Stimulated activated CD8-positive, alpha-beta memory T cell treated with anti-CD3 and anti-CD28 coated beads, Interleukin-2, amount 100 ng/mL, for 1 hour (primary cell): ENCODE measurements at places on chromosomes 3 and 15.

- DNase-seq: no peak
These were observed 7.7 kb upstream of the LMAN1L start for GRCh38 chr15:74804935-74805334.

GRCh38 chr15:44790215-44790614 lies 53.9 kb downstream of the TRIM69 start:
- no peak for DNase-seq

- no peak for DNase-seq
These were observed 55.5 kb downstream of the RGMA start for GRCh38 chr15:93033434-93034045.

- no peak for DNase-seq
These were observed 295.6 kb downstream of the LRTM1 start for GRCh38 chr3:54632326-54632665.

DNA sequence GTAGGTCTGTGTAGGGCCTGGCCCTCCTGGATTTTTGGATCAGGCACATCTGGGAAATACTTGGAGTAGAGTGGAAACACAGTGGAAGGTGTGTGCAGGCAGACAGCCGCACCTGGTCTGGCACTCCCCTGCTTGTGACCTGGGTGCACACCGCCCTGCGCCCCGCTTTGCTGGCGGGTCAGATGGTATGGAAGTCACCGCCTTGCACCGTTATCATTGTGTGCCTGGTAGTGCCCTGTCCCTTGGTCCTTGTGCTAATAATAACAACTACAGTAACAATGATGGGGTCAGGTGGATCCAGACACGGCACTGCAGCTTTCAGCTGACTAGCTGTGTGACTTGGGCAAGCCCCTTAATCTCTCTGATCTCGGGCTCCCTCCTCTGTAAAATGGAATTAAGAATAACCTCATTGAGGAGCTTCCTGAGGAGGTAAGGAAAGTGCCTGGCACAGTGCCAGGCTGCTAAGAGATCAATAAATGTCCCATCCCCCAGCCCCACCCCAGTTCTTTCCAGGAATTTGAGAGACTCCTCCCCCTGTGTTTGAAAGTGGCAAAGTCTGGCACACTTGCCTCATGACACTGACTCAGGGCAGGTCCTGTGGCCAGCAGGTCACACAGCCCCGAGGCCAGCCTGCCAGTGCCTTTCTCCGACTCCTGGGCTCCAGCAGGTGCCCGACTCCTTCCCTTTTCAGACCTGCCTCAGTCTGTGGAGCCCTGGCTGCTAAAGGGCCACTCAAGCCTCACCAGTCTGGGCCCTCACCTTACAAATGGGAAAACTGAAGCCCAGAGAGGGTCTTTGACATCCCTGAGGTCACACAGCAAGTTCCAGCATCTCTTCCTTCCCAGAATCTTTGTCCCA lies 9.8 kb downstream of the ISG20 start:
- no peak for DNase-seq

- no peak for DNase-seq
These were observed 60.6 kb downstream of the CHSY1 start for GRCh38 chr15:101191242-101191641.

DNA sequence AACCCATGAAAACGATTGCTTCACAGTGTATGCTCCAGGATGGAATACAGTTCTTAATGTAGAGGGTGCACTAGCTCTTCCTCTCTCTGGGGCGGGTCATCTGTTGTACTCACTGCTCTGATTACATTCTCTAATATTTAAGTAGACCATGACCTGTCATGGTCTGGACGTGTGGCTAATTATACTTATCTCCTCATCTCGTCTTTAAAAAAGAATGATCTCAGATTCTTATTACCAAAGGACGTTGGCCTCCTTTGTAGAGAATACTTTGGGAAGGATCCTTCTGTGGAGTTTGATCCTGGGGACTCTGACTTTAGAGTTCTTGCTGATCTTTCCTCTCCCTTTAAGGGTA lies 48.4 kb upstream of the TRAK1 start:
- no peak for DNase-seq

- no peak for DNase-seq
These were observed 71.1 kb downstream of the MRPL46 start for GRCh38 chr15:88395872-88396781.

- DNase-seq: no peak
These were observed 286.5 kb upstream of the SOX14 start for GRCh38 chr3:137477614-137478013.

DNA sequence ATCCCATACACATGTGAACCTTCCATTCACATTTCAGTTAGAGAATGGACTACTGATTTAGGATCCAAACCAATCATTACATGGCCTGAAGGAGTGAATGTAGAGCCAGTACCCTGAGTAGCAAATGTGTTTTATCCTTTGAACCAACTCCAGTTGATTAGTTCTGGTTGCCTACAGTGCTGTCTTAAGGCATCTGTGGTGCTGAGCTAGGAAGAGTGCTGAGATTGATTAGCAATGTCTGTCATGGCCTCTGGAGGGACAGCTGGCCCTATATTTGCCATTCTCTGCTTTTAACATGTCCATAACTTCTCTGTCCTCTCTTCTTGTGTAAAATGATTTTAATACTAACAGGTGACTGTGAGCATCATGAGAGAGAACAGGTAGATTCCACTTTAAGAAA lies 11.1 kb downstream of the LRTM1 start:
- no peak for DNase-seq

DNA sequence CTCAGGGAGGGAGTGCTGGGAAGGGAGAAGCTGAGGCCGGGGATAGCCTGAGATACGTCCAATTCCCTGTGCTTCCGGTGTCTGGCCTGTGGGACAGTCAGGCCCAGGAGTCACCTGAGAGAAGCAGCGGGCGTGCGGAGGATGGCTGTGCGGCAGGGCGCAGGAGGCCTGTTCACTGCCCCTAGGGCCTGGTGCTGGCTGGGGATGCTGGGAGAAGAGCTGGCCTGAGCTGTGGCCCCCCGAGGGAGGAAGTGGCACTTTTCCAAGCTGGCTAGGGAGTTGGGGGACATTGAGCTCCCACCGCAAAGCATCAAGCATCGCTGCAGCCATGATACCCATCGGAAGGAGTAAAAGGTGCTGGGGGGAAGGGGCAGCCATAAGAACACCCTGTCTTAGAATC lies 108.8 kb downstream of the CHST2 start:
- no peak for DNase-seq

GRCh38 chr15:84903751-84904150 lies 19.3 kb downstream of the SLC28A1 start:
- no peak for DNase-seq
